Regular cardiac myocyte (primary cell): ENCODE measurements at places on chromosomes 4 and X. TPM values are rescaled to one million over a fixed set of nuclear protein-coding genes. Genes with fewer than 3 reads are reported as not detected.

Gene BRCC3
- 11.0 and 22.0 TPM in 2 replicates for total RNA-seq

Gene IL9R
- total RNA-seq = under 0.01 and 0.19 TPM in 2 replicates

Gene CITED1
- total RNA-seq = not detected in 2 replicates

Gene DAPP1
- not detected in 2 replicates for total RNA-seq

Gene TMSB15C
- 2.3 and 3.1 TPM in 2 replicates for total RNA-seq

Gene TMEM131L
- 9.8 and 10.4 TPM in 2 replicates for total RNA-seq

Gene PCDH18
- total RNA-seq = 47.0 and 67.9 TPM in 2 replicates

Gene SULT1E1
- total RNA-seq = 3.9 and 9.4 TPM in 2 replicates

Gene ANK2
- 15.5 and 50.2 TPM in 2 replicates for total RNA-seq

Gene BEND2
- total RNA-seq = not detected in 2 replicates

Gene ASB12
- total RNA-seq = not detected in 2 replicates

Gene GLUD2
- total RNA-seq = 1.1 and 1.2 TPM in 2 replicates

Gene PAGE2
- total RNA-seq = not detected in 2 replicates

Gene GRID2
- total RNA-seq = 0.58 and 0.85 TPM in 2 replicates

Gene HUWE1
- 70.2 and 102 TPM in 2 replicates for total RNA-seq

Gene CSAG3
- not detected in 2 replicates for total RNA-seq

Gene CAPN6
- under 0.01 TPM in 1 of 2 replicates, not detected in the other for total RNA-seq

Gene F8A2
- total RNA-seq = not detected in 2 replicates

Gene ACE2
- under 0.01 and 1.1 TPM in 2 replicates for total RNA-seq

Gene CASP6
- total RNA-seq = 27.6 and 37.6 TPM in 2 replicates

Gene CXorf49
- not detected in 2 replicates for total RNA-seq

Gene FGFBP1
- total RNA-seq = not detected in 2 replicates

Gene SPANXC
- total RNA-seq = not detected in 2 replicates

Gene TCEAL6
- not detected in 2 replicates for total RNA-seq

Gene SPACA5
- not detected in 2 replicates for total RNA-seq

Gene PAGE4
- not detected in 2 replicates for total RNA-seq

Gene TCEAL8
- total RNA-seq = 118 and 145 TPM in 2 replicates

Gene NKRF
- total RNA-seq = 4.8 and 5.4 TPM in 2 replicates

Gene PDCL2
- total RNA-seq = not detected in 2 replicates

Gene MND1
- 1.4 and 10.2 TPM in 2 replicates for total RNA-seq

Gene MAGEA1
- not detected in 2 replicates for total RNA-seq

Gene ETDA
- not detected in 2 replicates for total RNA-seq

Gene GPR82
- not detected in 2 replicates for total RNA-seq

Gene KLHL5
- 47.7 and 74.7 TPM in 2 replicates for total RNA-seq

Gene FAM47E
- under 0.01 and 0.19 TPM in 2 replicates for total RNA-seq

Gene EBP
- 23.4 and 76.1 TPM in 2 replicates for total RNA-seq

Gene OFD1
- 7.5 and 13.2 TPM in 2 replicates for total RNA-seq

Gene RHOXF1
- total RNA-seq = not detected in 2 replicates

Gene CXCL8
- 991 and 1,189 TPM in 2 replicates for total RNA-seq

Gene CFAP47
- under 0.01 TPM in 1 of 2 replicates, not detected in the other for total RNA-seq

Gene VCX3B
- total RNA-seq = not detected in 2 replicates

Gene HEPH
- 17.3 and 50.5 TPM in 2 replicates for total RNA-seq

Gene TMPRSS11F
- total RNA-seq = not detected in 2 replicates

Gene PRMT9
- 10.5 and 13.0 TPM in 2 replicates for total RNA-seq

Gene SOD3
- 9.4 and 156 TPM in 2 replicates for total RNA-seq

Gene GRIA3
- total RNA-seq = 1.9 and 5.4 TPM in 2 replicates
